ENCODE measurements at places on chromosomes 2 and 18. TPM values are rescaled to one million over a fixed set of nuclear protein-coding genes. Genes with fewer than 3 reads are reported as not detected.

DNA sequence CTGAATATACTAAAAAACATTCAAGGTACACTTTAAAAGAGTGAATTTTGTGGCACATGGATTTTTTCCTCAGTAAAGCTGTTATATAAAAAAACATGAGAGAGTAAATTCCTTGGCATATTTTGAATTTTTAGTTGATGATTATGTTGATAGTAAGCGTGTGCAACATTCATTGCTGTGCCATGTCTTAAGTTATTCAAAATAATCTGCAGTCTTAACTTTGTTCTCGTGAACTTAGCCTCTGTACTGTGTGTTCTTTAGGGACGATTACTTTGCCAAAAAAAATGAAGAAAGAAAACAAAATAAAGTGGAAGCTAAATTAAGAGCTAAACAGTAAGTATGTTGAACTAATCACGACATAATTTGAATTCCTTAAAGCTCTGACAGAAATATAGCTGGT is 9.6 kb downstream of the SSB start:
- no peaks in the 10 kb centered on the region for H3K27me3 ChIP-seq
- peaks cover 42% of the 10 kb centered on the region for H3K36me3 ChIP-seq
- H3K27ac ChIP-seq, result peak overlapping the region; percentile 85
- no peak overlapping the region for H3K4me3 ChIP-seq

DNA sequence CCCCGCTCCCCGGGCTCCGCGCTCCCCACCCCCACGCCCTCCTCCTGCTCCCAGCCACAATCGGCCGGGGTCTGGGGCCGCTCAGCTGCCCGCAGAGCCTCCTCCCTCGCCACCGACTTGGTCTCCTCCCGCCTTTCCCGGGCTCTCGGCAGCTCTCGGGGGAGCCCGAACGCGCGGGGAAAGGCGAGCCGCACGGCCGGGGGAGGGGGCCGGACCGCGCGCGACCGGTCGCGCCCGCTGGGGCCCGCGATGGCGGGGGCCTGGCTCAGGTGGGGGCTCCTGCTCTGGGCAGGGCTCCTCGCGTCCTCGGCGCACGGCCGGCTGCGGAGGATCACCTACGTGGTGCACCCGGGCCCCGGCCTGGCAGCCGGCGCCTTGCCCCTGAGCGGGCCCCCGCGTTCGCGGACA is 327 bp downstream of the LTBP1 start:
- H3K36me3 ChIP-seq, result no peaks in the 10 kb centered on the region
- DNase-seq, result no peak
- H3K27me3 ChIP-seq, result no peaks in the 10 kb centered on the region
- no peak overlapping the region for H3K27ac ChIP-seq
- peak overlapping the region; percentile 83 for H3K4me3 ChIP-seq
- peaks cover 24% of the 10 kb centered on the region for H3K4me1 ChIP-seq

DNA sequence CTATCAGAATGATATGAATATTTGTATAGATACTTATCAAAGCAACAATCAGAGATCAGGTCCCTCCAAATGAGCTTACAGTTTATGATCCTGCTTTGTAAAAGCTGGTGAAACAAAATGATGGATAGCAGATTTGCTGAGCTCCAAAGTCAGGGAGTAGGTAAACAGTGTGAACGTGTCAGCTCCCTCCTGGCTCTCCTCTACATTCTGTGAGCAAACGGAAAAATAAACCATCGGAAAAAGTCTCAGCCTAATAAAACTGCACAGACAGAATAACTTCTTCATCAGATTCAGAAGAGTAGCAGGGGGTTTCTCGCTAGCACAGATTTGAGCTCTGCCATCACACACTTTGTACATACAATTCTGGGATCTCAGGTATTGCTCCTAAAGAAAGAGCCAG is 51.3 kb downstream of the BCL11A start:
- H3K4me1 ChIP-seq, result peaks cover 16% of the 10 kb centered on the region
- H3K27me3 ChIP-seq, result no peaks in the 10 kb centered on the region
- no peak for DNase-seq

GRCh38 chr2:41267929-41268659 is 779.7 kb upstream of the PKDCC start:
- H3K4me1 ChIP-seq, result no peaks in the 10 kb centered on the region
- peaks cover 7% of the 10 kb centered on the region for H3K27me3 ChIP-seq
- no peak for DNase-seq
- H3K36me3 ChIP-seq, result no peaks in the 10 kb centered on the region
- H3K27ac ChIP-seq, result no peak overlapping the region

GRCh38 chr2:15076668-15077067 is 444.2 kb downstream of the LRATD1 start:
- peaks cover 4% of the 10 kb centered on the region for H3K27me3 ChIP-seq
- no peak overlapping the region for H3K4me3 ChIP-seq
- peaks cover 3% of the 10 kb centered on the region for H3K4me1 ChIP-seq
- H3K36me3 ChIP-seq, result no peaks in the 10 kb centered on the region
- no peak overlapping the region for H3K27ac ChIP-seq
- no peak for DNase-seq

DNA sequence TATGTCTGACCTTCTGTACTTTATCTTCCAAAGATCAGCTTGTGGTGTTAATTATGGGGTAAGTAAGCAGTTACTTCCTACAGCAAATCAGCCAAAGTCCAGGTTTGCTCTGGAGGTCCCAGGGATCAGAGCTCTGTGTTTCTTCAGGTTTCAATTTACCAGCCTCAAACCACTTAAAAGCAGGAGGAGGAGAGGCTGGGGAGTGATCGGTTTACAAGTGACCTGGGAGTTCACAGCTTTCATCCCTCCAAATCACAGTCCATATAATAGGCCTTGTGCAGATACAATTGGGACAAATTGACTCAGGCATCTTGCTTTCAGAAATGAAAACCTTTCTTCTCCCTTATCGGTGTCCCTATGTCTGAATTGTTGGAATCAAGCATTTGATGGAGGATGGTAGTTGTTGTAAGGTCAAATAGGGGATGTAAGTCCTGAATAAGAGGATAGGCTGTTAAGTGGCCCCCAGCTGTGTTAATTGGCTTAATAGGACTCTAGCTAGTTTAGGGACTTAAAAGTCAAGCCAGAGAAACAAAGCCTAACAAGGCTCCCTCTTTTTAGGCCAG is 188.0 kb upstream of the NT5C1B start:
- no peak overlapping the region for H3K4me3 ChIP-seq

GRCh38 chr18:26397019-26397418 is 151.3 kb downstream of the KCTD1 start:
- H3K4me3 ChIP-seq, result no peak overlapping the region
- no peaks in the 10 kb centered on the region for H3K27me3 ChIP-seq
- H3K36me3 ChIP-seq, result no peaks in the 10 kb centered on the region
- no peak for DNase-seq
- H3K27ac ChIP-seq, result no peak overlapping the region
- no peaks in the 10 kb centered on the region for H3K4me1 ChIP-seq

GRCh38 chr2:101511381-101511780 is 36.5 kb upstream of the RFX8 start:
- H3K4me1 ChIP-seq, result peaks cover 8% of the 10 kb centered on the region
- no peak overlapping the region for H3K4me3 ChIP-seq
- DNase-seq, result no peak
- no peaks in the 10 kb centered on the region for H3K36me3 ChIP-seq
- H3K27me3 ChIP-seq, result peaks cover 2% of the 10 kb centered on the region

DNA sequence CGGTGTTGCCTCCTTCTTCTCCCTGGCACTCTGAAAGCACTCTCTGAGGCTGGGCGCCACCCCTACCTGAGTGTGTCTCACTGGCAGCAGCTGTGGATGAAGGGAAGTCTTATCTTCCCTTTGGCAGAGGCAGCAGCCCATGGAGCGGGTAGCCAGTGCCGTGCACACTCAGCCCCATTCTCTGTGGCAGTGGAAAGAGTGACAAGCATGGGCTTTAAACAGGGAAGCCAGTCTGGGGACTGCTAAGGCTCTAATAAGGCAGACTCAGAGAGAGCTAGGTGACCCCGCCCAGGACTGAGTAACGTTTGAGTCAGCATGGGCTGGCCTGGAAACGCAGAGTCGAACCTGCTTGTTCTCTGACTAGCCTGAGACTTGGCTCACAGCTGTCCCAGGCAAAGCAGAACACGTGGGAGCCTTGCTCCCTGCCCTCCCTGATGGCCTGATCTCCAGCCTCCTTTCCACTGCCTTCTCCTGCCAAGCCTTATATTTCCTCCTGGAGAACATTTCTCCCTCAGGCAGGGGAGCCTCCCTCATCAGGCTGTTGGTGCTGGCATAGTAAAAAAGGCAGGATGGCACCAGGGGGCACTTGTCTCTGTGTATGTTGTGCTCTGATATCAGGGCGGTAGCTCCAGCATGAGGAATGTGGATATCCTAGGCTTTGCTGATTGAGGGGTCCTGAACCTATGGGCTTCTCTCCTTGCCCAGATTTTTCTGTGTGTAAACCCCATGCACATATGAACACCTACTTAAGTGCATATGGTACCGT is 93.9 kb upstream of the LGALSL start:
- peaks cover 28% of the 10 kb centered on the region for H3K4me1 ChIP-seq
- peak overlapping the region; percentile 78 for H3K27ac ChIP-seq
- peaks cover 4% of the 10 kb centered on the region for H3K36me3 ChIP-seq
- DNase-seq, result no peak
- H3K27me3 ChIP-seq, result peaks cover 9% of the 10 kb centered on the region
- peak overlapping the region; percentile 26 for H3K4me3 ChIP-seq

GRCh38 chr2:170917957-170918356 is 11.1 kb upstream of the GORASP2 start:
- no peaks in the 10 kb centered on the region for H3K27me3 ChIP-seq
- H3K27ac ChIP-seq, result no peak overlapping the region
- no peak for DNase-seq
- no peaks in the 10 kb centered on the region for H3K4me1 ChIP-seq

GRCh38 chr2:171822525-171823322 is 71.3 kb downstream of the SLC25A12 start:
- H3K27ac ChIP-seq, result peak overlapping the region; percentile 0
- no peaks in the 10 kb centered on the region for H3K27me3 ChIP-seq
- H3K4me3 ChIP-seq, result no peak overlapping the region
- peaks cover 31% of the 10 kb centered on the region for H3K4me1 ChIP-seq

- no peak overlapping the region for H3K27ac ChIP-seq
- no peak for DNase-seq
- peaks cover 2% of the 10 kb centered on the region for H3K27me3 ChIP-seq
Measured at GRCh38 chr2:46306330-46306751, 9.1 kb downstream of the EPAS1 start.

- peak; percentile 93 for DNase-seq
- peaks cover 40% of the 10 kb centered on the region for H3K36me3 ChIP-seq
- peak overlapping the region; percentile 97 for H3K27ac ChIP-seq
- no peaks in the 10 kb centered on the region for H3K27me3 ChIP-seq
- peak overlapping the region; percentile 62 for H3K4me3 ChIP-seq
Measured at GRCh38 chr2:160269803-160270570, 69.9 kb upstream of the ITGB6 start.

GRCh38 chr2:238706673-238707072 is 141.2 kb upstream of the TWIST2 start:
- no peak overlapping the region for H3K27ac ChIP-seq
- no peaks in the 10 kb centered on the region for H3K36me3 ChIP-seq
- H3K4me3 ChIP-seq, result no peak overlapping the region
- H3K4me1 ChIP-seq, result peaks cover 7% of the 10 kb centered on the region

DNA sequence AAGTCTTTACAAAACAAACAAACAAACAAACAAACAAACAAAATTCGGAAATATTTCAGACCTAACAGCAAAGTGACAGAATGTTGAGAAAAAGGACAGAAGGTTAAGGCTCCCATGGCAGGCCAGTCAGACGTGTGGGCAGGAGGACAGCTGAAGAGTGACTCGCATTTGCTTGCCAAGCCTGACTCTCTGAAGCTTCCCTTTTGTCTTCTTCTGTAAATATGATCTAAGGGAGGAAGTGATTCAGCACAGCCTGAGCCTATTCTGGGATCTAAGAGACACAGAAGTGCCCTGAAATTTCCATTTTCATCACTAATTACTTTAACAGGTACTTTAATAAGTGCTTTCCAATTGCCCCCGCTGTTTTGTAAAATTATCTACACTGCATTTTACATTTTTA is 134.0 kb upstream of the LYPD1 start:
- peak overlapping the region; percentile 19 for H3K27ac ChIP-seq
- no peaks in the 10 kb centered on the region for H3K27me3 ChIP-seq
- no peak overlapping the region for H3K4me3 ChIP-seq
- no peak for DNase-seq
- H3K4me1 ChIP-seq, result peaks cover 11% of the 10 kb centered on the region
- peaks cover 8% of the 10 kb centered on the region for H3K36me3 ChIP-seq

DNA sequence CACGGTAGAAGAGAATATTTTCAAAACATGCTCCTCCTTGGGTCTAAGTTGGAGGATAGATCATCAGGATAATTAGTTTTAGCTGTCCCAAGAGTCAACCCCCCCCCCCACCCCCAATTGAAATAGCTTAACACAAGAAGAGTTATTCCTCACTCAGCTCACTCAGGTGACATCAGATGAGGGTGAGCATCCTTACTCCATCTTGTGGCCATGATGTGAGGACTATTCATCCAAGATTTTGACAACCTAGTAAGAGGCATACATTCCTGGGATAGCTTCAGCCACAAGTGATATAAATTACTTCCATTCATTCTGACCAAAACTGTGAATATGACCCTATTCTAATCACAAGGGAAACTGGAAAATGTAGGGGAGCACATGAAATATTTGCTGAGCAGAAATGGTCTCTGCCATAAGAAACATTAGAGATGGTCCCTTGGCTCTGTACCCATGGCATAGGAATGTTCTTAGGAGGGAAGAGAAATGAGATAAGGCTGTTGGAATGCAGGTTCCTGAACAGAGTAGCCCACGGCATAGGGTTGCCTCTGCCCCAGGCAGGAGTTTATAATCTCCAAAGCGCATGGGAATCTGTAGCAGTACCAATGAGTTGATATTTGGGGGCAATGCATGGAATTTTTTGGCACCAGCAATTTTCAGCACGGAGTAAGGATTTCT is 257.2 kb downstream of the CYRIA start:
- no peaks in the 10 kb centered on the region for H3K36me3 ChIP-seq
- H3K27ac ChIP-seq, result no peak overlapping the region
- H3K4me1 ChIP-seq, result no peaks in the 10 kb centered on the region
- DNase-seq, result no peak

DNA sequence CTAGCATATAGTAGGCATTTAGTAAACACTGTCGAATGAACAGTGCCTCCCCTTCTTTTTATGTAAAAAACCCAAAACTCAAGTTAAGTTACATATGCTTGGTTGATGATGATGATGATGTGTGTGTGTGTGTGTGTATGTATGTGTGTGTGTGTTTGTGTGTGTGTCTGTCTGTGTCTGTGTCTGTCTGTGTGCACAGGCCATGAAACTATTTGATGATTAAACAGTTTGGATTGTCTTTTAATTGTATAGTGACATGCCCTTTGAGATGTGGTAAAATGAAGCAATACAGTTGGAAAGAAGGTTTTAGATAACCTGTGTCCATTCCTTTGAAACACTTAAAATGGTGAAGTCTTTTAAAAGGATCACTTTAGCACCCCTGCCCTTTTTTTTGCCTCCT is 105.6 kb downstream of the MAP4K4 start:
- H3K27ac ChIP-seq, result no peak overlapping the region
- peaks cover 57% of the 10 kb centered on the region for H3K4me1 ChIP-seq
- DNase-seq, result no peak
- no peaks in the 10 kb centered on the region for H3K36me3 ChIP-seq
- no peaks in the 10 kb centered on the region for H3K27me3 ChIP-seq

Gene VIT
- 0.15 TPM for total RNA-seq

Gene L3MBTL4
- 0.41 TPM for total RNA-seq

Gene NEU2
- total RNA-seq, result not detected

Gene HDLBP
- total RNA-seq, result 1,131 TPM

Gene STAMBP
- 32.1 TPM for total RNA-seq

Gene KIAA1328
- 6.3 TPM for total RNA-seq

Gene FLACC1
- 1.4 TPM for total RNA-seq

Gene ZNF519
- total RNA-seq, result 6.5 TPM

Data from chondrocyte (in vitro differentiated cells).